ENCODE measurements at places on chromosomes 2 and 18. TPM values are rescaled to one million over a fixed set of nuclear protein-coding genes. Genes with fewer than 3 reads are reported as not detected.

SLC4A5 gene
- 0.47 TPM for total RNA-seq

TAF4B gene
- total RNA-seq = 4.4 TPM

ARMC9 gene
- 16.7 TPM for total RNA-seq

ABCG8 gene
- not detected for total RNA-seq

RAB6C gene
- not detected for total RNA-seq

UGT1A9 gene
- 4.9 TPM for total RNA-seq

FKBP7 gene
- 9.9 TPM for total RNA-seq

CCDC93 gene
- total RNA-seq = 16.9 TPM

TOGARAM2 gene
- total RNA-seq = 0.09 TPM

IL36G gene
- total RNA-seq = not detected

OSR1 gene
- total RNA-seq = 9.3 TPM

SLC4A3 gene
- 3.2 TPM for total RNA-seq

HRH4 gene
- not detected for total RNA-seq

LAMA1 gene
- 0.07 TPM for total RNA-seq

LRP1B gene
- not detected for total RNA-seq

PLEK gene
- total RNA-seq = not detected

KIF5C gene
- 0.46 TPM for total RNA-seq

DPP4 gene
- total RNA-seq = 1.1 TPM

LOXHD1 gene
- not detected for total RNA-seq

OST4 gene
- 562 TPM for total RNA-seq

APCDD1 gene
- total RNA-seq = not detected

ALPP gene
- 12.1 TPM for total RNA-seq

KCNG2 gene
- 0.07 TPM for total RNA-seq

SERPINB4 gene
- total RNA-seq = 0.15 TPM

IL37 gene
- not detected for total RNA-seq

SLC5A7 gene
- not detected for total RNA-seq

DYNAP gene
- not detected for total RNA-seq

PJVK gene
- total RNA-seq = 1.5 TPM

ELMOD3 gene
- total RNA-seq = 11.5 TPM

GAD1 gene
- total RNA-seq = 0.39 TPM

MOGAT1 gene
- not detected for total RNA-seq

TTN gene
- total RNA-seq = 0.01 TPM

STARD6 gene
- not detected for total RNA-seq

DSG2 gene
- total RNA-seq = 57.7 TPM

All from A549 treated with Hydrocortisone at 1 μM for 4 hours (cell line).